MCF 10A (cell line): ENCODE measurements at places on chromosomes 11 and 22.

DNA sequence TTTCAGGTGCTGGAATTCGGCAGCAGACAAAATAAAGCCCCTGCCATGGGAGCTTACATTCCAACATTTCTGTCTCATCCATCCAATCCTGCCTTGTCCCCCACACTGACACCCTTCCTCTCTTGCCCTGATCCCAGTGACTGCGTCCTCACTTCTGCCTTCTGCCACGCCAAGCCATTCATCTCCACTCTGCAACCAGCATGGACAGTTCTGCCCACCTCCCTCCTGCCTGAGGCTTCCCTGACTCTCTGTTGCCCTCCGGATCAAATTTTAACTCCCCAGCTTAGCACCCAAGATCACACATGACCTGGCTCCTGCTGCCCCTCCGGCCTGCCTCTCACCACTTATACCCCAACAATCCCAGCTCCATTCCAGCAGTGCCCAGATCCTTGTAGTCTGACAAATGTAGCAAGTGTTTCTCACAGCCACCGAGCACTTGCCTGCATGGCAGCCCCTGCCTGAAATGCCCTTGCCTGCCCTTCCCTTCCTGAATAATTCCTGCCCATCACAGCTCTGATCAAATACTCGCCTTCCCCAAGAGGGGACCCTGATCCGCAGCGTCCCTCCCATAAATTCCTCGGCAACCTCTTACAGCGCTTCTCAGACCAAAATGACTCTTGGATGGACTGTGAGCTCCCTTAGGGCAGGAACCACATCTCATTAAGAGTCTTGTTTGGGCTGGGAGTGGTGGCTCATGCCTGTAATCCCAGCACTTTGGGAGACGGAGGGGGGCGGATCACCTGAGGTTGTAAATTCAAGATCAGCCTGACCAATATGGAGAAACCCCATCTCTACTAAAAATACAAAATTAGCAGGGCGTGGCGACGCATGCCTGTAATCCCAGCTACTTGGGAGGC lies 2.3 kb downstream of the ACTN3 start:
- peaks cover 17% of the 10 kb centered on the region for H3K4me1 ChIP-seq
- H3K27me3 ChIP-seq: peaks cover 15% of the 10 kb centered on the region
- H3K36me3 ChIP-seq: no peaks in the 10 kb centered on the region
- H3K4me3 ChIP-seq: no peak overlapping the region
- no peak for DNase-seq

- no peaks in the 10 kb centered on the region for H3K4me1 ChIP-seq
- H3K36me3 ChIP-seq: peaks cover 6% of the 10 kb centered on the region
- H3K27ac ChIP-seq: no peak overlapping the region
- no peak for DNase-seq
- no peak overlapping the region for H3K4me3 ChIP-seq
- no peaks in the 10 kb centered on the region for H3K27me3 ChIP-seq
These were observed 103.4 kb upstream of the USP47 start for GRCh38 chr11:11738370-11738769.

DNA sequence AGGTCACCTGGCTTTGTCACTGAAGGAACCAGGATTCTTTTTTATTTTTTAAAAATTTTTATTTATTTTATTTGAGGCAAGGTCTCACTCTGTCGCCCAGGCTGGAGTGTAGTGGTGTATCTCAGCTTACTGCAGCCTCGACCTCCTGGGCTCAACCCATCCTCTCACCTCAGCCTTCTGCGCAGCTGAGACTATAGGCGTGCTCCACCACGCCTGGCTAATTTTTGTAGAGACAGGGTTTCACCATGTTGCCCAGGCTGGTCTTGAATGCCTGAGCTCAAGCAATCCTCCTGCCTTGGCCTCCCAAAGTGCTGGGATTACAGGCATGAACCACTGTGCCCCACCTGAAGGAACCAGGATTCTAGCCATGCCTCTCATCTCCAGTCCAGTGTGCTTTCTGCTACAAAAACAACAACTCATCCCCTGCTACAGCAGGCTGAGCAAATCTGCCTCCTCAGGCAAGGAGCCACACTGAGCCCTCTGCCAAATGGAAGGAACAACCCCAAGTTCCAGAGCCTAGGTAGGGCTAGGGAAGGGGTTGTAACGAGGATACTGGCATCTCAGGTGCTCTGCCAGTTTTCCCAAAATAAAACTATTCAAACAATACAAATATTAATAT lies 2.6 kb upstream of the PEX26 start:
- H3K27ac ChIP-seq: no peak overlapping the region
- no peak for DNase-seq
- H3K4me1 ChIP-seq: peaks cover 29% of the 10 kb centered on the region
- H3K27me3 ChIP-seq: no peaks in the 10 kb centered on the region
- no peak overlapping the region for H3K4me3 ChIP-seq

- peaks cover 23% of the 10 kb centered on the region for H3K36me3 ChIP-seq
- no peak overlapping the region for H3K27ac ChIP-seq
- no peak for DNase-seq
These were observed 8.0 kb upstream of the COMT start for GRCh38 chr22:19933341-19934241.

- peaks cover 54% of the 10 kb centered on the region for H3K36me3 ChIP-seq
- DNase-seq: no peak
- no peak overlapping the region for H3K4me3 ChIP-seq
- no peaks in the 10 kb centered on the region for H3K27me3 ChIP-seq
- peaks cover 4% of the 10 kb centered on the region for H3K4me1 ChIP-seq
These were observed 2.9 kb upstream of the HMBS start for GRCh38 chr11:119081682-119082260.

DNA sequence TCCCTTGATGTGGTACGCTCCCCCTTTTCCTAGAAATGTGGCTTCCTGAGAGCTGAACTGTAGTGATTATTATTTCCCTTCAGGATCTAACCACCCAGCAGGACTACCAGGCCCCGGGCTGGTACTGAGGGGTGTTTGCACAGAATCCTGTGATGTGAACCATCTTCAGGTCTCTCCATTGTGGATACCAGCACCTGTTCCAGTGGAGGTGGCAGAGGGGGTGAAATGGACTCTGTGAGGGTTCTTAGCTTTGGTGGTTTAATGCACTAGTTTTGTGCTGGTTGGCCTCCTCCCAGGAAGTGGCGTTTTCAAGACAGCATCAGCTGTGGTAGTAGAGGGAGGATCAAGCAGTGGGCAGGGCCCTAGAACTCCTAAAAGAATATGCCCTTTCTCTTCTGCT lies 18.6 kb downstream of the C11orf91 start:
- H3K4me1 ChIP-seq: no peaks in the 10 kb centered on the region
- no peak overlapping the region for H3K4me3 ChIP-seq
- H3K27ac ChIP-seq: no peak overlapping the region
- DNase-seq: no peak

GRCh38 chr11:971731-972365 lies 46.2 kb downstream of the AP2A2 start:
- no peak for DNase-seq
- peaks cover 69% of the 10 kb centered on the region for H3K36me3 ChIP-seq
- H3K4me1 ChIP-seq: no peaks in the 10 kb centered on the region
- H3K4me3 ChIP-seq: no peak overlapping the region
- H3K27me3 ChIP-seq: no peaks in the 10 kb centered on the region

DNA sequence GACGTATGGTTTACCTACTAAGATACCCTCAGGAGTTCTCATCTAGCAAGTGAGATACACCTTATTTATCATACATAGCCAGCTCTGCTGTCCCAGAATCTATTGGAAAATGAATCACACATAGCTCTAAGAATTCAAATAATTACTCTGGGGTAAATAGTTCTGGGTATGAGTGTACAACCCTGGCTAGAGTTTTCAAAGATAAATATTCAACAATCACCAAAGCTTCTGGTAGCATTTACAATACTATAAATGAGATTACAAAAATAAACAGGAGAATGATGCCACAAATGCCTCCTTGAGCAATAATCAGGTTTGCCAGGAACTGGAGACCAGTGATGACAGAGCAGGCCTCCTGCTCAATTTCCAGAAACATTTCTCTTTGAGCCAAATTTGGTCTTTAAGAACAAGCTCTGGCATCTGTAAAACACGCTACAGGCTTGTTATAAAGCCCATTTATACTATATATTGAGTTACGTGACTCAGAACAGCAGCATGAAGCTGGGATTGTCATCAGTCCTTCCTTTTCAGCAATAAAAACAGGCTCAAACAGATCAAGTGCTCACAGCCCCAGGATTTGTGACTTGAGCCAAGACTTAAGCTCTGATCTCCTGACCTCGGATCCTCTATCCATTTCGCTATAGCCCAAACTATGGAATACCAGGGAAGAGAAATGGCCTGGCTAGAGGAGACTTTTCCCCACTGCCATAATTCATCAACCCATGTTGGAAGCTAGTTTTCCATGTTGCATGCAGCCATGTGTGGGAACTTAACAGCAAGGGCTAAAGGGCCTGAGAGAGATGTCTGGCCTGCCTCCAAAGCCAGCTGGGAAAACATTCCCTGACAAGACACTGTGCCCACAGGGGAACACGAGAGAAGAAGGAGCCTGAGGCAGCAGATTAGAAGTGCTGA lies 19.7 kb downstream of the RAB30 start:
- H3K27me3 ChIP-seq: no peaks in the 10 kb centered on the region
- H3K36me3 ChIP-seq: no peaks in the 10 kb centered on the region
- peak; percentile 92 for DNase-seq
- peak overlapping the region; percentile 84 for H3K27ac ChIP-seq
- H3K4me3 ChIP-seq: peak overlapping the region; percentile 43

DNA sequence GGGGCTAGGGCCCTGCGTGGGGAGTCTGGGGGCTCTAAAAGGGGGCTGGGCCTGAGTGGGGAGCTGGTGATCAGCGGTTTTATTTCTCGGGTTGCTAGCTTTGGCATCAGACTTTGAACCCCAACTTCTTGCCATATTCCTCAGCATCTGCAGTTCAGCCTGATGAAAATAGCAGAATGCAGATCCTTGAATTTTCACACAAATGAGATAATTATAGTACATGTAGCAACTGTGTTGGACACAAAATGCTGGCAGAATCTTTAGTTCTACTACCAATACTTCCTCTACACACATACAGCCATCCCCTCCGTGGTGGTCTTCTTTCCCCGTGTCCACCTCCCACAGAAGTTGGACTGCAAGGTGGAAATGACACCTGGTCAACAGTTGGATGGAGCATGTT lies 1.5 kb downstream of the ZC3H7B start:
- H3K4me1 ChIP-seq: peaks cover 31% of the 10 kb centered on the region
- peaks cover 23% of the 10 kb centered on the region for H3K36me3 ChIP-seq
- H3K4me3 ChIP-seq: peak overlapping the region; percentile 75
- no peak for DNase-seq
- peak overlapping the region; percentile 90 for H3K27ac ChIP-seq

- peaks cover 77% of the 10 kb centered on the region for H3K27me3 ChIP-seq
- H3K27ac ChIP-seq: no peak overlapping the region
- peaks cover 6% of the 10 kb centered on the region for H3K4me1 ChIP-seq
- H3K4me3 ChIP-seq: no peak overlapping the region
- DNase-seq: no peak
- no peaks in the 10 kb centered on the region for H3K36me3 ChIP-seq
These were observed 9.7 kb upstream of the APOL4 start for GRCh38 chr22:36211237-36211861.

DNA sequence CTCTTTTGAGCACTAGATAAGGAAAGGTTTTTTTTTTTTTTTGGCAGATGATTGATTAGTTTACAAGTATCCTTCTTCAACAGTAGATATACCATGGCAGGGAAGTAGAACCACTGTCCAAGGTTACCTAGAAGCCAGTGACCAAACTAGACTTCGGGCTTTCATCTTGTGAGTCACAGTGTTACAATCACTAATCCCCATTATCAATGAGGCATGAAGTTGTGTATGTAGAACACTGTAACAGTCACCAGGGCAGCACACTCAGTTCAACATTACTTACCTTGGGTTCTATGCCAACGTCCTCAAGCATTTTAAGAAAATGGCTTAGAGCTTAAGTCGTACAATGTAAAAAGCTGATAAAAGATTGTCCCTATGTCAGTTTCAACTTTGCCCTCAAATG lies 430.9 kb downstream of the ETS1 start:
- no peaks in the 10 kb centered on the region for H3K4me1 ChIP-seq
- H3K4me3 ChIP-seq: no peak overlapping the region
- H3K36me3 ChIP-seq: no peaks in the 10 kb centered on the region

DNA sequence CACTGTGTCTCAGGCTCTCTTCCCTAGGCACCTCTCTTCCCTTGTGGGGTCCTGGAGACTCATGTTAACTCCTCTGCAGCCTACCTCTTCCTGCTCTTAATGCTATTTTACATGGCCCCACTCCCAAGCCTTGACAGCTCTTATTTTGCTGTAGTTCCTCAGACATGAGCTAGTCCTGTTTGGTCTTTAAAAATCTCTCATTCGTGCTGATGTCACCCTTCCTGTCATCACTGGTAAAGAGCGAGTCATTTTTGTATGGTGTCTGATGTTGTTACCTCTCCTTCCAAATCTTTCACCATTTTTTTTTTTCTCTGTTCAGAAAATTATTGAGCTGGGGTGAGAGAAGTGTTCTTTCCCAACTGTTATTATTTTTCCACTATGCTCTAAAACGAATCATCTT lies 84.8 kb upstream of the ZBED5 start:
- H3K36me3 ChIP-seq: no peaks in the 10 kb centered on the region
- DNase-seq: no peak
- peaks cover 6% of the 10 kb centered on the region for H3K4me1 ChIP-seq
- H3K4me3 ChIP-seq: no peak overlapping the region
- no peak overlapping the region for H3K27ac ChIP-seq

GRCh38 chr11:111229604-111230003 lies 15.9 kb upstream of the POU2AF2 start:
- H3K27me3 ChIP-seq: peaks cover 35% of the 10 kb centered on the region
- no peak overlapping the region for H3K4me3 ChIP-seq
- H3K36me3 ChIP-seq: peaks cover 5% of the 10 kb centered on the region
- H3K27ac ChIP-seq: no peak overlapping the region
- H3K4me1 ChIP-seq: no peaks in the 10 kb centered on the region
- DNase-seq: no peak

DNA sequence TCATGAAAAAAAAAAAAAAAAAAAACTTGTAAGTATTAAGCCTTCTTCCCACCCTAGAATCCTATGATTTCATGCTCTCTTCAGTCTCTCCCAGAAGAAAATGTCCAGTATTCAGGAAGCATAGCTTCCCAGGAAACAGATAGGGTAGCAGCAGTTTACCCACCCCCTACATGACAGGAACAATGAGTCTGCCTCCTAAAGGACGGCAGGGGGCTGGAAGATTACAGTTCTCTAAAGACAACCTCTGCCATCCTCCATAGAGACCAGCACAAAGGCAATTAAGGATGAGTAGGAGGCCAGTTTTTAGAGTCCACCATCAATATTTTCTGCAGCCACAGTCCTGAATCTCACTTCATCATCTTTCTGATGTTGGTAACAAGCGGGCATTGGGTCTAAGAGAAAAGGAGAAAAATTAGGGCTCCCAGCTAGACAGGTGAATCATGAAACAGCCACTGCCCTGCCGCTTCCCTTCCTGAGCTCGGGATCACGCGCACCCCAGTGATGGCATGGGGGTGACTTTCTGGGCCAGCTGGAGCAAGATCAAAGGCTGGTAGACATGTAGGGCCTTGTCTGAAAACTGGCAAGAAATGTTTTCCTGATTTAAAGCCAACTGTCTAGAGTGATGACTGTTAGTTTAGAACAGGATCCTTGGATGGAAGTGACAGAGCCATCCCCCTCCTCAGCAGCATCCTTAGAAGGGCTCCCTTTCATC lies 322.8 kb downstream of the LARGE1 start:
- DNase-seq: no peak
- no peak overlapping the region for H3K4me3 ChIP-seq
- H3K27me3 ChIP-seq: no peaks in the 10 kb centered on the region
